ENCODE measurements at places on chromosomes 7 and 10. TPM values are rescaled to one million over a fixed set of nuclear protein-coding genes. Genes with fewer than 3 reads are reported as not detected.

GRCh38 chr7:78900806-78901205 is 552.7 kb downstream of the MAGI2 start:
- H3K27me3 ChIP-seq: no peaks in the 10 kb centered on the region
- H3K27ac ChIP-seq: peak overlapping the region; percentile 98
- peak; percentile 32 for DNase-seq
- peak overlapping the region; percentile 55 for H3K4me3 ChIP-seq
- peaks cover 25% of the 10 kb centered on the region for H3K4me1 ChIP-seq
- no peaks in the 10 kb centered on the region for H3K36me3 ChIP-seq

GRCh38 chr10:122248356-122249302 is 22.5 kb upstream of the BTBD16 start:
- peaks cover 27% of the 10 kb centered on the region for H3K27me3 ChIP-seq
- no peak overlapping the region for H3K4me3 ChIP-seq
- peaks cover 32% of the 10 kb centered on the region for H3K4me1 ChIP-seq
- H3K36me3 ChIP-seq: peaks cover 18% of the 10 kb centered on the region
- H3K27ac ChIP-seq: peak overlapping the region; percentile 80

DNA sequence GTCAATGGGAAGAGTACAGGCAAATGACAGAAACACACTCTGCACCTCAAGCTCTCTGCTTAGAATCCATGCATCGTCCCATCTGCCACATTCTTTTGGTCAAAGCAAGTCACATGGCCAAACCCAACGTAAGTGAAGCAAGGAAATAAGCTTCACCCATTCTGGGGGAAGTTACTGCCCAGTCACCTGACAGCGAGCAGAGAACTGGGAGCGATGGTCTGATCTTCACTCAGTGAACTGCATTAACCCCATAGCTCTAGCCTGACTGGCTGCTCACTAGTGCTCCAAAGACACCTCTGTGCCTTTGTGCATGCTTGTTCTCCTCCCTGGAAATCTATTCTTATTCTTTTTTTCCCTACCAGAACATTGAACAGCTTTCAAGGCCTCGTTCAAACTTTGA is 89.9 kb downstream of the APBB1IP start:
- no peaks in the 10 kb centered on the region for H3K4me1 ChIP-seq
- H3K27ac ChIP-seq: no peak overlapping the region
- no peaks in the 10 kb centered on the region for H3K36me3 ChIP-seq
- no peaks in the 10 kb centered on the region for H3K27me3 ChIP-seq

DNA sequence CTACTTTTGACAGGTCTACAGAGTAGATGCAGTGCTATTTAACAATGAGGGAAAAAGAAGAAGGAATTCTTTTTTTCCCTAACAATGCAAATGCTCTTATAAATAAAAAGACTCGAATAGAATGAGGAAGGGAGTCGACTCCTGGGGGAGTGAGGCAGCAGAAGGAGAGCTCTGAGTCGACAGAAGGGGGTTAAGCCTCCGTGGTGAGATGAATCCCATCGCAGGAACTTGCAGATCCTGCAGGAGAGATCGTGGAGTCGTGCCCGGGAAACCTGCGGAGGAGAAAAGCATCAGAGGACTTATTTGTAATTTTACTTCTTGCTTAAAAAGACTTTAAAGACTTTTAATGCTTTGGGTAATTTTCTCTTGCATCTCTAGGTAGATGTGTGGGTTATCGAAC is 17.4 kb downstream of the ITIH2 start:
- H3K36me3 ChIP-seq: no peaks in the 10 kb centered on the region
- peaks cover 11% of the 10 kb centered on the region for H3K4me1 ChIP-seq
- H3K4me3 ChIP-seq: no peak overlapping the region
- DNase-seq: no peak
- peaks cover 2% of the 10 kb centered on the region for H3K27me3 ChIP-seq

DNA sequence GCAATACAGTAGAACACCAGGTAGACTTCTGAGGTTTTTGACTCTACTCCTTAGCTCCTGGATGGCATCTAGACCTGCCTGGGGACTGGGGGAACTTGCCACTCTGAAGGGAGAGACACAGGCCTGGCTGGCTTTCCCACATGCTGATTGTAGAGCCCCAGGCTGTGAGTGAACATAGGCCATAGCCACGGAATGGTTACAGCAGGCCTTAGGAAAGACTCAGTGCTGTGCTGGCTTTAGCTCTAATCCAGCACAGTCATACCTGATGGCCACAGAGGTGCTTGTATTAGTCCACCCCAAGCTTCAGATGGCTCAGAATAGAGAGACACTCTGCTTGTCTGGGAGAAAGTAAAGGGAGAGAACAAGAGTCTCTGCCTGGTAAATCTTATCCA is 35.0 kb upstream of the ARHGAP12 start:
- DNase-seq: no peak
- H3K4me3 ChIP-seq: no peak overlapping the region
- H3K27me3 ChIP-seq: no peaks in the 10 kb centered on the region
- peaks cover 10% of the 10 kb centered on the region for H3K4me1 ChIP-seq

- no peak overlapping the region for H3K27ac ChIP-seq
- no peaks in the 10 kb centered on the region for H3K36me3 ChIP-seq
- no peak overlapping the region for H3K4me3 ChIP-seq
- H3K4me1 ChIP-seq: peaks cover 3% of the 10 kb centered on the region
Measured at GRCh38 chr10:117631276-117632145, 89.0 kb downstream of the EMX2 start.

TMEM225B gene
- total RNA-seq: 0.66 TPM

BMPR1A gene
- 27.7 TPM for total RNA-seq

PAPSS2 gene
- 4.7 TPM for total RNA-seq

MRC1 gene
- 7.9 TPM for total RNA-seq
